ENCODE measurements at places on chromosomes 2 and 18.

DNA sequence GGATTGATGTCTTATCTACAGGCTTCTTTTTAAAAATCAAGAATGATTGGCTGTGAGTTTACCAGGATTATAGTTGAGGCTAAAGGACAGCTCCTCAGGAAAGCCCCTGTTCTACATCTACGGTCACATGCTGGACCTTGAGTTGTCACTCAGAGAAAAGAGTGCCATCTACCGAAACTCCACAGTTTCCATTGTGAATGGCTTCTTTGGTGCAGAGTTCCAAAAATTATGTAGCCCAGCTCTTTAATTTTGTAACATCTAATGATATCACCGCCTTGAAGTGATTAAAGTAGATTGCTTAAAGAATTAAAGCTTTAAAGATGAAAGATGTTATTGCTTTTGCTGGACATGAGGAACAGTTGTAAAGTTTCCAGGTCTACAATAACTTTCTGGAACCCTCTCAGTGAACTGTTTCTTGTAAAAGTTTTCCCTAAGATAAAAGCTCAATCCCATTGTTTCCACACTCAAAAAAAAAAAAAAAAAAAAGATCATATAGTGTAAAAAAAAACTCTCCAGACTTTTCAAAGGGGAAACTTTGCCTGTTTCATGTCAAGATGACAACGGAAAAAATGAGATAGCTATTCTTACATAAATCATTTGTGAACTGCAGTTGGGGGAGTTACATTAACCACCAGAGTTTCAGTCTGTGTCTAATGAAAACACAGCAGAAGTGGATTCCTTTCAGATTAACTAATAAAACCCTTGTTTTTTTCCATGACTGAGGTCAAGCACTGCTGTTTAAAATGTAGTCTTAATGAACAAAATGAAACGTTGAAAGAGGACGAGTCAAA, 4.3 kb downstream of the COL3A1 start:
- peak; percentile 56 for DNase-seq

DNA sequence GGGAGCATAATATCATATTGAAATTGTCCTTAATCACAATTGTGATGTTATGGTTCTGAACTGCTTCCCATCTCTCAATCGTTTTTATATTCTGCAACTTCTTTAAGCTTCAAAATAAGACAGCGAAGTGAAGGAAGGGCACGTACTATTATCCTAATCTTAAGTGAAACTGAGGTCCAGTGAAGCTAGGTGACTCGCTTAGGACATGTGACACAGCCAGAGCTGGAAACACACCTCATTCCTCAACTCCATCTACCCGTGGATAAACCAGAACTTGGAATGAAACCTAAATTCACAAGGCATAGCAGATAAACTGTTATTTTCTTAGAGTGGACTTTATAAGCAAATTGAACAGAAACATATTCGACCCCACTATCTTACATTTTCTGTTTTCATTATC, 191.2 kb upstream of the PXDN start:
- no peak for DNase-seq

GRCh38 chr2:26359886-26360473, 13.4 kb upstream of the ADGRF3 start:
- no peak for DNase-seq

- DNase-seq = no peak
These were observed 10.1 kb downstream of the TANK start for GRCh38 chr2:161170377-161170776.

DNA sequence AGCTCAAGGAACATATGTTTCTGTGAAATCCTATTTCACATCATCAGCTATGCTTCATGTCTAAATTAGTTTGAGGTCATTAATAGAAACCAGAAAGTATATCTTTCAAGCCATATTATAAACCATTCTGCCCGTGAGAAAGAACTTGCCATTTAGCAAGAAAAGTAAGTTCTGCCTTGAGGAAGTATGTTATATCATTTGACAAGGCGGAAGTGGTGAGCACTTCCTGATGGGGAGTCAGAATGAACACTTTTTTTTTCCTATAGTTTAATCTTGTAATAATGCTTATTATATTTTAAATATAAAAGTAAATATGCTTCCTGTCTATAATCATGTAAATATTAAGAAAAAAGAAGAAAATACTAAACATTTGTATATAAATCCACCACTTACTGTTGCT, 39.3 kb upstream of the NRXN1 start:
- no peak for DNase-seq

DNA sequence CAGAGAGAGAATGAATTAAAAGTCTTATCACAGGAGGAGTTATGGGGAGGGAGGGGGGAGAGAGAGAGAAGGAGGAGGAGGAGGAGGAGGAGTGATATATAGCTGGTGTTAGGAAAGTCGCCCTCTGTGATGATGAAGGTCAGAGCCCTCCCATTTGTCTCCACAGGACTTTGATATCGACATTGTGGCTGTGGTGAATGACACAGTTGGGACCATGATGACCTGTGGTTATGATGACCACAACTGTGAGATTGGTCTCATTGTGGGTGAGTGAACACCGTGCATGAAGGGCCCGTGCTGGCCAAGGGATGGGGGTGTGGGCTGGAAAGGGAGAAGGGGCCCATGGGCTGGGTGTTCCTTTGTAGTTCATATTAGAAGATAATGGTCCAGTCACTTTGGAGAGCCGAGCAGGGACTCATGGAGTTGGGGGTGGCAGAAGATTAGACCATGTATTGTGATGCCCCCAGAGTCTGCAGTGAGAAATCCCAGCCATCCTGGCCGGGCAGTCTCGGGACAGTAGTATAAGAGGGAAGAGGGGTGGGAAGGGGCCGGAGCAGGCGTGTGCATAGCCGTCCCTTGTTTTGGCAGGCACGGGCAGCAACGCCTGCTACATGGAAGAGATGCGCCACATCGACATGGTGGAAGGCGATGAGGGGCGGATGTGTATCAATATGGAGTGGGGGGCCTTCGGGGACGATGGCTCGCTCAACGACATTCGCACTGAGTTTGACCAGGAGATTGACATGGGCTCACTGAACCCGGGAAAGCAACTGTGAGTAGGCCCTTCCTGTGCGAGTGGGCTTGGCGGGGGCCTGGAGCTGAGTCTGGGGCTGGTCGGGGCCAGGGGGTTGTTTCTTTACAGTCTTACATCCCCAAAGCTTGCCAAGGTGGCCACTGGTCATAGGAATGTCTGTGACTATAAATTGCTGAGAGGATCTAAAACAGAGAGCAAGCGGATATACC, 40.0 kb downstream of the HK2 start:
- no peak for DNase-seq
